ENCODE measurements at places on chromosomes 4 and X.

- no peak for DNase-seq
These were observed 210.7 kb downstream of the PPP1R2C start for GRCh38 chrX:42567268-42567667.

- no peak for DNase-seq
These were observed 39.3 kb upstream of the FAM47B start for GRCh38 chrX:34903316-34903715.

DNA sequence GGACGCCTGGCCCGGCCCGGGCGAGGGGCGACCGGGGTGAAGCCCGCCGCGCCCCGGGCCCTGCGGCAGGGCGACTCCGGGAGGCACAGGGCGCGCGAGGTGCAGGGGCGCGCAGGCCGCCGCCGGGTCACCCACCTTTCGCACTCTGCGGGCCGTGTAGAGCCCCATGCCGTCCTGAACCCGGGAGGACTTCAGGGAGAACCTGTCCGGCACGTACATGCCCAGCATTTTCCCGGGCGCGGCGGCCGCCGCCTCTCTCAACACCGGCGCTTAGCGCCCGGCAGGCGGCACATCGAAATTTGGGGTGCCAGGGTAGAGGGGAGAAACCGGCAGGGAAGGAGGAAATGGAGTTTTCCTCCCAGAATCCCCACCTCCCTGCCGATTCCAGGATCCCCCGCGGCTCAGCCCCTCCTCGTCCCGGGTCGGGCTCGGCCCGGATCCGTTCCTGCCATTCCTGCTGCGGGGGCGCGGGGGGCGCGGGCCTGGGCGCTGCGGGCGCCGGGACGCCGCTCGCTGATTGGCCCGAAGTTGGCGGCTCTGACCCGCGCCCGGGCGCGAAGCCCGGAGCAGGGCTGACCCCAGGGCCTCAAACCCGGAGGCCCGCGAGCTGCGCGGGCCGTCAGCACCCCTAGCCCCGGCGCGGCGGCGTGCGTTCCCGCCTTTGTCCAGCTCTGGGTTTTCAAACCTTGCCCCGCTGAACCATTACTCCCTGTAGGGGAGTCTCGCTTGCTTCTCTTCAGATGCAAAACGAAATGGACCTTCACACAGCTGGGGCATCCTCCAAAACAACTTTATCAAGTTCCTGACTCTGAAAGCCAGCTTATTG, at the start of gene PRDM5:
PRDM5 (minus strand) TSS at position 346 of the 826 bp plus-strand sequence; CDS start at position 228, 118 bp downstream.
- DNase-seq = no peak

GRCh38 chrX:568311-568710, 62.3 kb upstream of the SHOX start:
- no peak for DNase-seq

- no peak for DNase-seq
These were observed 70.9 kb upstream of the FBXW7 start for GRCh38 chr4:152606753-152607152.

GRCh38 chrX:131217989-131218388, 71.1 kb downstream of the IGSF1 start:
- DNase-seq = no peak

DNA sequence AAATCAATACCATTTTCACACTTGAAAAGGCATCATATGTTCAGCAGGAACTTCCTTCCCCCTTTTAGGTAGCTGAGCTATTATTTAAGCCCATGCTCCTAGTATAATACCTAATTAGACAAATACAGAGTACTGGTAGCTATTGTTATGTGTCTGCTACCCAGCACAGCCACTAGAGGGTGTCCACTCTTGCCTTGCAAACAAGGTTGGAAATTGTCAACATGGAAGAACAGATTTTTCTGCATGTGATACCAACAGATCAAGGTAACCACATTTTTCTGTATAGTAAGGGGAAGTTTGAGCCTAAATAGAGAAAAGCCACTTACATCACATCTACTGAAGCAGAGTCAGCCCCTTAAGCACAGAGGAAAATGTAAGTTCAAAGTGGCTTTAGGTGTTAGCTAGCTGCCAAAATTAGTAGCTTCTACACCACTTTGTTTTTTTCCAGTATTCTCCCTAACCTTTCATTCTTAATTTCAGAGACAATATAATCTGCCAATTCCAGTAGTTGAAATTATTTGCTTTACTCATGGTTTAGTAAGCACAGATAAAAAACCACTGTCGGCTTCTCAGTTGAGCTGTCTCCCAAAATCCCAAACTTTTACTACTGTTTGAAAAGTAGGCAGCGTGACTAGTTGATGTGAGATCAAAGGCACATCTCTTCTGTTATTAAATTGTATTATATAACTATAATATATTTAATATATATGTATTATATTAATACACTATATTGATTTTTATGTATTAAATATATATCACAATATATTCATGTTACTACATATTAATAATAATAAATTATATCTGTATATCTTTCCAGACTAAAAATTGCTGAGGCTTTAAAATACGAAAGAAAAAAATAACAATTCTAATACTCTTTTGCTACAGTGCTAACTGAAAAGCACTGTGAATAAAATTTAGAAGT, 38.2 kb downstream of the EDNRA start:
- DNase-seq = peak; percentile 22

DNA sequence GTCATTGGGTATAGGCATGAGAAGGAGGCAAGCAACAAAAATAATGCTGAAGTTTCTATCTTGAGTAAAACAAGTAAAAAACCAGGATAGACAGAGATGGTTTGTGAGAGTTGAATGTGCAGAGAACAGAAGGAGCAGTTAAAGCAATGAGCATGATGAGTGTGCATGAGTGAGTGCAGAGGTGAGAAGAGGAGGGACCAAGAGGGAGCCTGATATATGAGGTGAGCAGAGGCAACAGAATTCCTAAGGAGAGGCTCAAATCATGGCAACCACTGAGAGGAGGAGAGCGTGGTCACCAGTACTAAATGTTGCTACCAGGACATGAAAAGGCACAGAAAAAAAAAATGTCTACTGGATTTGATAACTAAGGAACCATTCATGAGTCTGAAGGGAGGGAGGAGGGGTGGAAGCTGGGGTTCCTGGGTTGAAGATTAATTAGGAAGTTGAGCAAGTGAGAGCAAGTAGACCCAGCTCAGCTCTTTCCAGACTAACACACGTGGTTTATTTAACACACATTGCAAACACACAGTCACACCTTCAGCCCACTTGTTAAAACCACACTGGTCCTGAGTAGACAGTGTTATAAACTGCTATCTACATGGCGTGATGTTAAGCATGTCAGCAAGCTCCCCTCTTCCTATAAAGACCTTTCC, 69.0 kb upstream of the IQCM start:
- no peak for DNase-seq

- DNase-seq = no peak
These were observed 77.6 kb downstream of the FBXL5 start for GRCh38 chr4:15577508-15577907.

- no peak for DNase-seq
These were observed 110.7 kb upstream of the ADRA2C start for GRCh38 chr4:3655485-3655884.

DNA sequence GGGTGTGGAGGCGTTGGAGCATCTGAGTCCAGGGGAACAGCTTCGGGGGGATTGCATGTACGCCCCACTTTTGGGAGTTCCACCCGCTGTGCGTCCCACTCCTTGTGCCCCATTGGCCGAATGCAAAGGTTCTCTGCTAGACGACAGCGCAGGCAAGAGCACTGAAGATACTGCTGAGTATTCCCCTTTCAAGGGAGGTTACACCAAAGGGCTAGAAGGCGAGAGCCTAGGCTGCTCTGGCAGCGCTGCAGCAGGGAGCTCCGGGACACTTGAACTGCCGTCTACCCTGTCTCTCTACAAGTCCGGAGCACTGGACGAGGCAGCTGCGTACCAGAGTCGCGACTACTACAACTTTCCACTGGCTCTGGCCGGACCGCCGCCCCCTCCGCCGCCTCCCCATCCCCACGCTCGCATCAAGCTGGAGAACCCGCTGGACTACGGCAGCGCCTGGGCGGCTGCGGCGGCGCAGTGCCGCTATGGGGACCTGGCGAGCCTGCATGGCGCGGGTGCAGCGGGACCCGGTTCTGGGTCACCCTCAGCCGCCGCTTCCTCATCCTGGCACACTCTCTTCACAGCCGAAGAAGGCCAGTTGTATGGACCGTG, 2.2 kb downstream of the AR start:
- no peak for DNase-seq

- DNase-seq = no peak
These were observed 28.5 kb upstream of the FGF5 start for GRCh38 chr4:80237992-80238391.

GRCh38 chr4:34289489-34289888, 1954.8 kb downstream of the ARAP2 start:
- DNase-seq = no peak

DNA sequence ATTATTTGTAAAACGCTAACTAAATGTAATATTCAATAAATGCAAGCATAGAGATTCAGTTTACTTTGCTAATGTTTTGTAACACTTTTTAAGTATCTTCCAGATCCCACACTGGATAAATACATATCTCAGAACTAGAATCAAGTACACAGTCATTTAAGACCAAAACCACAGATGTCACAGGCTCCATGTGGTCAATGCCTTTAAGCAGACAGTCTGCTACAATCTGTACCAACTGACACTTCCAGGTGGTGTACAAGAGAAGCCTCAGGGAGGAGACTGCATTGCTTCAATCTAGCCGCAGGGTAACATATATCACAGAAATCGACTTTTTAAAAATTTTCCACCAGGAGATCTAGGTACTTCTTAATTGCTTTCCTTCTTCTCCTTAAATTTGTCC, 229.6 kb upstream of the DIAPH2 start:
- no peak for DNase-seq

DNA sequence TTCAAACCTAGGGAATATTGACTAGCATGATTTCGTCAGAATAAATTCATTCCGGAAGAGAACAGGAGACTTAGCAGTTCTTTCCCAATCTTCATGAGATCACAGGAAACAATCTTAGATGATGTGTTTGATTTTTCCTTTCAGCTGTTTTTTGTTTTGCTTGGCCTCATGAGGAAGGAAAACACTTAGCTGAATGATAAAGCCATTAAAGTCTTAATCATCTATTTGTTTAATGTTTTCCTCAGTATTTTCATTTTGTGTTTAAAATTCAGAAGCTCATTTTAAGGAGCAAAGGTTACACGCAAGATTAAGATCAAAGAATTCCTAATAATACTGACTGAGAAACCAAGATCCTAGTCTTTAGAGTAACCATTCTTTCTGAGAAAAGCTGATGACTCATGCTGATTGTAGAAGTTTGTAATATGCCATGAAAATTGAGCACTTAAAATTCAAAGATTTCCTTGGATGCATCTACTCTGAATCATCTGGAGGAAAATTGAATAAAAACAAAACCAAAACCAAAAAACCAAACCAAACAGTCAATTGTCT, 15.4 kb upstream of the TBC1D19 start:
- DNase-seq = no peak

DNA sequence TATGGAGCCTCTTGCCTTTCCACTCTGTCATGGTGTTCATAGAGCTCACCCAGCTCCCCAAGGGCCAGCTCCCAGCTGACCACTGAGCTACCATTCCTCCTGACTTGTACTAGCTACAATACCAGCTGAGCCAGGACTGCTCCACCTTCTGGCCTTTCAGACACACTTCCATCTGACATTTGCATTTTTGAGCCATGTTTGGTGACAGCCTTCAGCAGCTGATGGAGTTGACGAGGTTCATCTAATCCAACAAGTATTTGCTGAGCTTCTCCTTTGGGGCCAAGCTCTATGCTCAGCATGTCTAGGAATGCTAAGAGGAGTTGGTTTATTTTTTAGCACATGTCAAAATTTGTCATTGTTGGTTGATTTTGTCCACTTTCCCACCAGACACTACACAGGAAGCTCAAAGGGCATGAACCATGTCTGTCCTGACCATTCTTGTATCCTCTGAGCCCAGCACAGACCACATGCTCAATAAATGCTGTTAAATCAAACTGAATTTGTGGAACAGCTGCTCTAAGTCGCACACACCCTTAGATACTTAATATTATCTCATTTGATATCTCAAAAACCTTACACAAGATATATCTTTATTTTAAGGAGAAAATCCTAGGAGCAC, 142.6 kb upstream of the PPARGC1A start:
- no peak for DNase-seq

- DNase-seq = no peak
These were observed 58.2 kb downstream of the CWH43 start for GRCh38 chr4:49044270-49044669.

- no peak for DNase-seq
These were observed 949.6 kb upstream of the PRKX start for GRCh38 chrX:4663085-4663484.

DNA sequence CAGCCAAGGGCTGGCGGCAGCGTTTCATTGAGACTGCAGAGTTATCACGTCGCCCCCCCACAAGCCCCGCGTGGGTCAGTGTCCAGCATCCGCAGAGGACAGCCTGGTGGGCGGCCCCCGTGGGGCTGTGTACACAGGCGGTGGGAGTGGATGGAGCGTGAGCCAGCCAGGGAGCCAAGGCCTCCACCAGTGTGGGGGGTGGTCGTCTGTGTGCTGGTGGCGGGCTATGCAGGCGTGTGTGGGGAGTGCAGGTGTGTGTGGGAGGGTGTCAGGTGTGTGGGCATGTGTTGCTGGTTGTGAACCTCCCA, 56.5 kb upstream of the NKX1-1 start:
- DNase-seq = no peak

DNA sequence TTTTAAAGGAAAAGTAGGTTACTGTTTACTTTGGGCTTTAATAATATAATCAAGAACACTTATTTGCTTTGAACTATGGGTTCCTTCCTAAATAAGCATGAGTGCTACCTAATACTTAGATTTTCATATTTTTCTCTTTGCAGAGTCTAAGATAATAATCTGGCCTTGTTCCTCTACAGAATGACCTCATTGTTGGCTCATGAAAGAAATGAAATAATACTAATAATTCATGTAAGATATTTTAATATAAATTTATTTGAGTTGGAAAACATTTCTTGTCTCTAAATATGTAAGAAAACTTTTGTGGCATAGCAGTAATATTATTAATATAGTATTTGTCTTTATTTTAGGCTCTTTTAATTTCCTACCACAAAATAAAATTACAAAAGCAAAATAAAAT, 601.3 kb downstream of the IQCM start:
- DNase-seq = no peak

DNA sequence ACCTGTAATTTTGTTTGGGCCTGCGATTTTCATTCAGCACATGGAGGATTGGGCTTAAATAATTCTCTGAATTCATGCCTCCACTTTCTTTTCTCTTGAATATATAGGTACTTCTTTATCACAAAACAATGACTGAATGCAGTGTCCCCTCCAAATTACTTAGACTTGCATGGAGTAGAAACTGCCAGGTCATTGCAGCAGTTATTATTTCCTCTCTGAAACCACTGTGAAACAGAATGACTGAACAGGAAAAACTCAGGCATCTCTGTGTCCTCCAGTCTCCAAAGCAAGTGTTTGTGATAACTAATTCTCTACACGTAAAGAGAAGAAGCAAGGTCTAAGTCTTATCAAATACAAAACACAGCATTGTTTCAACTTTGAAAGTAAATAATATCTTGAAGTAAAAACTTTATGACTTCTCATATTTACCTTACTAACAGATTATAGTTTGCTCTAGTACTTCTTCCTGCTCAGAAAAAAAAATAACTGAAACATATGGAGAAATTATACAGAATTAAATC, 144.5 kb upstream of the DIAPH2 start:
- no peak for DNase-seq

GRCh38 chrX:56618323-56618722, 54.9 kb downstream of the UBQLN2 start:
- no peak for DNase-seq

GRCh38 chrX:51955200-51955599, 61.8 kb downstream of the MAGED1 start:
- DNase-seq = no peak

- no peak for DNase-seq
These were observed 44.8 kb downstream of the TSPAN5 start for GRCh38 chr4:98613453-98614075.
